Peyer's patch (tissue), 4 donors: ENCODE measurements at places on chromosomes 3 and 15. TPM values are rescaled to one million over a fixed set of nuclear protein-coding genes. Genes with fewer than 3 reads are reported as not detected.

SPINK8 gene
- total RNA-seq, result not detected

EPB42 gene
- not detected for total RNA-seq

GABRB3 gene
- 3.2 TPM for total RNA-seq

GRCh38 chr3:6521369-6522113 lies 339.4 kb upstream of the GRM7 start:
- no peaks in the 10 kb centered on the region for H3K27me3 ChIP-seq
- H3K4me3 ChIP-seq, result no peak overlapping the region
- H3K4me1 ChIP-seq, result no peaks in the 10 kb centered on the region
- no peak overlapping the region for H3K27ac ChIP-seq
- no peak for DNase-seq

- H3K27me3 ChIP-seq, result no peaks in the 10 kb centered on the region
- H3K27ac ChIP-seq, result no peak overlapping the region
- DNase-seq, result no peak
- H3K36me3 ChIP-seq, result no peaks in the 10 kb centered on the region
- no peaks in the 10 kb centered on the region for H3K4me1 ChIP-seq
Observed at GRCh38 chr15:53384417-53384816, 375.0 kb downstream of the WDR72 start.
